ENCODE measurements at places on chromosomes 7 and 10.

DNA sequence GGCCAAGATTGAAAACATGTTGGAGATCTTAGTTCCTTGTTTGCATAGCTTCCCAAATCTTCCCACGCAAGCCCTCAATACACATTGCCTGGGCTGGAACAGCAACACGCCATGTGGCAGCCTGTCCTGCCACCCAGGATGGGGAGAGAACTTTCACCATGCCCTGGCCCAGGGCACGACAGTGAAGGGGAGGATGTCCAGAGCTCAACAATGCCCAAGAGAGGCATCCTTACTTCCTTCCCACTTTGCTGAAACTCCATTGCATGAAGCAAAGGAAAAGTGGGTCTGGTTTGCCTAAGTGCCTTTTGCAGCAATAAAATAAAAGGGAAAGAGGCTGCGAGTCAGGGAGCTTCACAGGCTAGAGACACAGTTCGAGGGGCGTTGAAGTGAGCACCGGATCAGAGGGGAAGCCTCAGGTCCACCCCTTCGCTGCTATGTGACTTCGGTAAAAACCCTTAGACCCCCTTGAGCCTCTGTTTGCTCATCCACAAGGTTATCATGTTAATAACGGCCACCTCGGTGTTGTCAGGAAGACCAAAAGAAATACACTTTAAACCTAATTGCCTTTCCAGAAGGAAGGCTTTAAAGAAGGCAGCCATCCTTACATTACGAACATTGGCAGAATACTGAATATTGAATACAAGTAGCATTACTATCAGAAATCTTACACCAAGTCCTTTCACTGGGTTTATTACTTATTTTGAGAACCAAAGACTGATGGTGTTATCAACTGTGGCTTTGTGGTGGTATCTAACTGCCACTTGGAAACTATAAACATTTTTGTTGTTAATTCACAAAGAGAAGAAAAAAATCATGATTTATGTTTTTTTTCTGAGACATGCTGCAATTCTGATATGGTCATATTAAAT is 133.3 kb downstream of the ICA1 start:
- DNase-seq: no peak

GRCh38 chr7:124084024-124084423 is 51.2 kb upstream of the TMEM229A start:
- DNase-seq: no peak

GRCh38 chr10:110772454-110773025 is 99.2 kb upstream of the PDCD4 start:
- no peak for DNase-seq

DNA sequence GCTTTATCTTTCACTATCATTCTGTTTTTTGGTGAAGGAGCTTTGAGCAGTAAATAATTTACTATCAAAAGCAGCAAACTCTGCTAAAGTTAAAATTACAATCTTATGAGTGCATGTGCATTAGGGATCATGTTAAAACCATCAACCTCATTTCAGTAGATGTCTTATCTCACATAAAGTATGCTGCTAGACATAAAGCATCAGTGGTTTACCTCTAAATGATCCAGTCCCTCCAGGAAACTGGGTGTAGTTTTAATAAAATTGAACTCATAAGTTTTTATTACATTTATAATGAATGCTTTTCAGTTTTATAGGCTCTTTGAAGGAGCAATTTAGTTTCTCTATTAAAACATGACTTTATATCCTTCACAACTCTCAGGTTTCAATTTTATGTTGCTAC is 108.7 kb downstream of the LRRN3 start:
- no peak for DNase-seq

DNA sequence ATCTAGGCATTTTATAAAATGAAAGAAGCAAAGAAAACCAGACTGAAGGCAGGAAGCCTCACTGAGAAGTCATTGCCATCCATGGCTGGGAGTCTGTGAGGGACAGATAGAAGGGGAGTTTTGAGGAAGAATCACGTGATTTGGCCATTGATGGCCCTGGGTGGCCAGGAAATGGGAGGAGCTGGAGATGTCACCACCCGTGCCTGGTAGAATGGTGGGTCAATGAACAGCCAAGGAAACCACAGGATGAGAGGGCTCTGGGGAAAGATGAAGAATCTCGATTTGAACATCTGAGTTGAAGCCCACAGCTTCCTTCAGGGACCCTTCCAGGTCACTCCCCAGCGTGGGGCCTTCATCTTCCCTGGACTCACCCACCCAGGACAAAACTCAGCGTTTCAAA is 103.3 kb upstream of the CHST15 start:
- DNase-seq: no peak

DNA sequence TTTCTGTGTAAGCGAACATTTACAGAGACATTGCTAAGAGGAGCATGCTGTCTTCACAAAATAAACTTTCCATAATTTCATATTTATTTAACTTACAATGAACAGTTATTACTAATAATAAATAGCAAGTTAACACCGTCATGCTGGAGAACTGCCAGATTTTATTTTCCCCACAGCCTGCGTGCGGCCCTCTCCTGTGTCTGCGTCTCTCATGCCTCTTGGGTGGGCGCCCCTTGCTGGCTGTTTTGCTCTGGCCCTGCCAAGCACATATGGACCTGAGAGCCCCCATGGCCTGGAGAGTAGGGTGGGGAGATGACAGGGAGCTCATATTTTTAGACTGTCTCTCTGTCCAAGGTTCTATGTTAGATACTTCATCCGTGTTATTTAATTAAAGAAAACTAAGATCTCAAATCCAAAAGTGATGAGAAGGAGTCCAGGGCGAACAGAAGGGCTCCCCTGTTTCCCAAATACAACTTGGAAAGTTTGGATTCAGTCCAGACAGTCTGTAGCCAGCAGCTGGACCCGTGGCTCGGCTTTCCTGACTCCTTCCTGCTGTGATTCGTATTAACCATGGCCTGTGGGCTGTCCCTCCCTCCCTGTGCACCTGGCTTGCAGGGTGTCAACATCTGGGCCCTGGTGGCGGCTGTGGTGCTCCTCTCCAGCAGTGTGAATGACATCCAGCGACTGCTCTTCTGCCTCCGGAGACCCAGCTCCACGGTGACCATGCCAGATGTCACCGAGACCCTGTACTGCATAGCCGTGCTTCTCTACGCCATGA is 20.5 kb downstream of the FBH1 start:
- DNase-seq: no peak

GRCh38 chr7:47669178-47669891 is 87.4 kb upstream of the TNS3 start:
- DNase-seq: peak; percentile 69

DNA sequence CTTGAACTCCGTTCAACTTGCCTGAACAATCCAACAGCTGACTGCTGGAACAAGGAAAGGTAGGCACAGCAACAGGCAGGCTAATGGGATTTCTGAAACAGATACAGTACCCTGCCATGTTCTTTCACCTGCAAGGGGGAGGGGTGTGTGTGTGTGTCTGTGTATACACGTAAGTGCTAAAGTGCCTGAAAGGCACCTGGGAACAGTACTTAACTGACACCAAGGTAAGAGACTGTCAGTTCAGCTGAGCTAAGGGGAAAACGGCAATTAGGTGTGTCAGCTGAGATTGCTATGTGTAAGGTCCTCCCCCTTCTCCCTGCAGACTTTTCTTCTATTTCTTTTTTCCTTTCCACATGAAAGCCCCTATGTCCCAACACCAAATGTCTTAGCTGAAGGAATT is 27.0 kb downstream of the NAMPT start:
- no peak for DNase-seq

GRCh38 chr7:80614851-80615271 is 23.6 kb upstream of the CD36 start:
- no peak for DNase-seq

DNA sequence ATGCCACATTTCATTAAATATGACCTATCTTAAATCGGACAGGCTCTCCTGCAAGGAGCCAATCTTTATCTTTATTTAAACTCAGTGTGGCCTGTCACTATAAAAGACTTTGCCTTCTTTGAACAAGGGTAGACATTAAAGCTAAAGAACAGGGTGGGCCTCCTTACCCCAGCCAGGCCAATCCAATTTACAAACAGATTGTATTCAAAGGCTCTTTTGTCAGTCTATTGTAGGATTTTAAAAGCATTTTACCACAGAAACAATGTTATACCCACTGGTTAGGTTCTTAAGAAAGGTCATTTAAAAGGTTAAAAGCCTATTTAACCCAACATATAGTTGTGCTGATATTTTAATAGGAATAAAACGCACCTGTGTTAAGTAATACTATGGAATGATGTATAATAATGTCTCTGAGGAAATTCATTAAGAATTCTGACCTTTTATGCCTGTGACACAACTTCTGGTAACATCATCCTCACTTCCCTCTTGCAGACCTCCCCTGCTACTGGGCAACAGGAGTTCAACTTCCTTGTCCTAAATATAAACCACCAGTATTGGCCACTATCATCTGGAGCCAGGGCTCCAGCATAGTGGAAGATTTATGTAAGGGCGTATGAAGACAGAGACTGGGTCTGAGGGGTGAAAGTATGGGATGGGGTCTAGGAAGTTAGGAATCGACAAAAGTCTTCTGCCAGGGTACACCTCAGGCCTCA is 32.5 kb downstream of the MTERF1 start:
- no peak for DNase-seq

GRCh38 chr7:106419455-106420182 is 134.8 kb upstream of the NAMPT start:
- DNase-seq: no peak

DNA sequence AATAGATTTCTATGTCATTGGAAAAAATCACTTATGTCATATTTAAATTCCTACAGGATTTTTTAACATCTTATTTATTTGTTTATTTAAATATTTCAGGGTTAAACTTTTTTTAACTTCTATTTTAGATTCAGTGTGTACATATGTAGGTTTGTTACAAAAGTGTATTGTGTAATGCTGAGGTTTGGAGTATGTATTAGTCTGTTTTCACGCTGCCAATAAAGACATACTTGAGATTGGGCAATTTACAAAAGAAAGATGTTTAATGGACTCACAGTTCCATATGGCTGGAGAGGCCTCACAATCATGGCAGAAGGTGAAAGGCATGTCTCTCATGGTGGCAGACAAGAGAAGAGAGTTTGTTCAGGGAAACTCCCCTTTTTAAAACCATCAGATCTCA is 65.4 kb downstream of the MGAM2 start:
- no peak for DNase-seq

- DNase-seq: no peak
Measured at GRCh38 chr7:71243736-71244410, 111.9 kb downstream of the GALNT17 start.

GRCh38 chr7:91780521-91780920 is 100.0 kb downstream of the MTERF1 start:
- DNase-seq: no peak

- DNase-seq: no peak
Measured at GRCh38 chr7:141235656-141236055, 161.8 kb downstream of the TMEM178B start.

DNA sequence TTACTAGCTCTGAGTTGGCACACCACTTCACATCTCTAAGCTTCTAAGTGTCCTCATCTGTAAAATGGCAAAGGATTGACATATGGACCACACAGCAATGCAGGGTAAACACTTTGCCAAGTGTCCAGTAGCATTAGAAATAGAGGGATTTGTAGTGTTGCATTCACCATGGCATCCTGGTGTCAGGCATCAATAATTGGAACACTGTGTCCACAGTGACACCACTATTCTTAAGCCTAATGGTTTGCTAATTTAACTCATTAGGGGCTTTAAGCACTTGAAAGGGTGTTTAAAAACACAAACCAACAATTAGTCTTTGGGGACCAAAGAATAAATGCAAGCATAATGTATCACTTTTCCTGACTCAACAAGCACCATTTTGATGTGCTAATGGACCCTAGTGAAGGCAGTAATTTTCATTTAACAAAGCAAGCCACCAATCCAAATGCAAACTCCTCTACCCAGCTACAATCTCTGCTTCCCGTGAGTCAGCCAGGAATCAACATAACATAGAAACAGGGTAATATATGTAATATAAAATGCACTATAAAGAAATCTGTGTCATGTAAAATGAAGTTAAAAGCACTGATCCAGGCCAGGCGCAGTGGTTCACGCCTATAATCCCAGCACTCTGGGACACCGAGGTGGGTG is 75.9 kb downstream of the FAM204A start:
- DNase-seq: no peak

- no peak for DNase-seq
Measured at GRCh38 chr10:125264091-125264490, 103.7 kb upstream of the CTBP2 start.

- DNase-seq: no peak
Measured at GRCh38 chr10:72094574-72094973, 6.2 kb upstream of the SPOCK2 start.

DNA sequence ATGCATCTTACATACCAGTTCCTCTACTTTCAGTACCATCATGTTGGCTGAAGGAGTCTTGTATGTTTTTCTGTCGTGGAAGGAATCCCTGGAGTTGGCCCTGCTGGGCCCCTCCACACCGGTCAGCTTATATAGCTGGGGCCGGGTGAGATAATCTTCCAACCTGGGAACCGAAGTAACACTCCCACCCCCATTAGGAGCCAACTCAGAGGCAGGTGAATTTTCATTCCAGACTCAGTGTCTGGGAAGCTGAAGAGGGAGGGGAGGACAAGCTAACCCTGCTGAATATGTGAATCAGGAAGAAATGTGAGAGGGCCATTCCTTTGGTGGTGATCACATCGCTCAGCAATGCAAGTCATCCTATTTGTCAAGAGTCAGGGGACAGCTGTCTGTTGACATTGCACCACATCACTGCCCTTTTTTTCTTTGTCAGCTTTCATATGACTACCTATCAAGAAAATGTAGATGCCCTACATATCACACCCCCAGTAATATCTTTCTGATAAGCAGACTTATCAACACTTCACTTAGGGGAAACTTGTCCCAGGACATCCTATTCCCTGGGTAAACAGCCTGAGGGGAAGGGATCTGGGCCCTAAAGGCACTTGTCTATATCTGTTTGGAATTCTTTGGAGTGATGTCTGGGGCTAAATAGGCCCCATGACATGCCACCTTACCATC is at the start of gene ANKRD1:
TSS of gene ANKRD1 (minus strand) at position 102 of the 681 bp plus-strand sequence. CDS start at position 42, 60 bp downstream.
- DNase-seq: no peak

- DNase-seq: no peak
Measured at GRCh38 chr10:43135064-43135463, 3.2 kb upstream of the CSGALNACT2 start.

GRCh38 chr7:74101061-74101681 is 17.6 kb downstream of the LIMK1 start:
- peak; percentile 66 for DNase-seq

GRCh38 chr7:117014673-117015133 is 61.4 kb downstream of the ST7 start:
- no peak for DNase-seq

GRCh38 chr7:41661596-41661995 is 41.3 kb downstream of the INHBA start:
- DNase-seq: no peak

DNA sequence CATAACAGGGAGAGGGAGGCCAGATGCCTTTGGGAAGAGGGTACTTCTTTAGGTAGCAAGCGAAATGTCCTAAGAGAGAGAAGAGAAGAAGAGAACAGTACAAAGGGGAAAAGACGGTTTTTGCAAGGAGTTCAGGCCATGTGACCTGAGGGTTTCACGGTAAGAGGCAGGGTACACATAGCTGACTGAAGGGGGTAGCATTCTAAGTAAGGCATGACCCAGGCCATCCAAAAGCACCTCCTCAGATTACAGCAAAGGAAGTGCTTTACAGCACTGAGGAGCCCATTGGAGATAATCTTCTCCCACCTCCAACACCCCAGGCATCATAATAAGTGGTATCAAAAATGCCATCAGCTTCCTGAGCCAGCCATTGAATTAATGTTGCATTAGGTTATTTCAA is 258.2 kb upstream of the NPY start:
- DNase-seq: no peak

All from GM19239 (cell line).